ENCODE measurements at places on chromosomes 2 and 18.

DNA sequence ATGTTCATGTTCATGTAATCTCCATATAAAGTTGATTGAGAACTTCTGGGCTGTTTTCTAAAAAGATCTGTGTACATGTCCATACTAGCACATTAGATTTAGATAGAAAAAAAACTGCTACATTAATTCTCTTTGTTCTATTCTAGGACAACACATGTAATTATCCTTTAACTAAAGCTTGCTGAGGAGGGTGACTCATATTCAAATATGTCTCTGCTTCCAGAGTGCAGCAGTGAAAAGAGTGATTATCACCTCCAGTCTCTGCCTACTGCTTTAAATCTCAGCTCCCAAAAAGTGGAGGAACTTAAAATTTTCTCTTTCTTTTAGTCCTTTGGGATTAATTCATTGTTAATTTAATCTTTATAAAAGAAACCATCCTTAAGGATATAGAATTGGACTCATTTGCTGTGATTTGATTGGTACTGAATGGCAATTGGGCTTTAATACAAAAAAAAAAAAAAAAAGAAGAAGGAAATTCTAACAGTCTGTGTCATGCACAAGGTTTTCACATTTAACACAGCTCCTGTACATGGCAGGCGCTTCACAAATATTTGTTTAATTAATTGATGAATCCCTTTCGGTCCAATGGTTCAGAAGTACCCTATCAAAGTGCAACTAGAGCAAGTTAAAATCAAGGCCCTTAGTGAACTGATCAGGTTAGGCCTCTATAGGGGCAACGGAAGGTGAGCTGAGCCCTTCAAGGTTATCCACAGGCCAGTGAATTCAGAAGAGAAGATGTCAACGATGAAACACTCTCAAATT, 214.0 kb upstream of the KCNJ3 start:
- no peak for DNase-seq

- DNase-seq, result no peak
Observed at GRCh38 chr2:2664989-2665833, 334.1 kb upstream of the MYT1L start.

- DNase-seq, result no peak
Observed at GRCh38 chr2:99156891-99157290, 2.1 kb downstream of the LIPT1 start.

DNA sequence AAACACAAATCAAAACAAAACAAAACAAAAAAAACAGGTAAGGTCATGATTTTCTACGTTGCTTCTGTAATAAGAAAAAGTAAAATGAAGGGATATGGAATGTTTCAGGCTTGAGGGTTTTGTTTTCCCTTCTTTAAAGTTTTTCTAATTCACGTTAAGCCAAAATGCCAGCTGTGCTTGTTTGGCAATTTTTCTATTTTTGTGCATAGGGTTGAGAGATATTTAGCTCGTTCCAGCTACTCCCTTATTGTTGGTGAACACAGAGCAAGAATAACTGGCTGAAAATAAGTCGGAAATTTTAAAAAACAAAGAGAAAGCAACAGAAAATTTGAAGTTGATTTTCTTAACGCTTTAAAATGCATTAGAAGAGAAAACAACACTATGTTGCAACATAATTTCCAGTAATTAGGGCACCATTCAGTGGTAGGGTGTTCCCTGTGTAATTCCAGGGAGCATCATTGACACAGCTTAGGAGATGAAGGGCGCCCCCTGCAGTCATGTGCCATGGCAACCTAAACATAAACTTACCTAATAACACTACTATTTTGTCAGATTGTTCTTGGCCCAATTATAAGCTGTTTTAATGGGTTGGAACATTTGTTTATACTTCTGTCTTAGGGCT, 99.5 kb downstream of the DTNA start:
- DNase-seq, result no peak
